ENCODE measurements at places on chromosomes 12 and 14.

DNA sequence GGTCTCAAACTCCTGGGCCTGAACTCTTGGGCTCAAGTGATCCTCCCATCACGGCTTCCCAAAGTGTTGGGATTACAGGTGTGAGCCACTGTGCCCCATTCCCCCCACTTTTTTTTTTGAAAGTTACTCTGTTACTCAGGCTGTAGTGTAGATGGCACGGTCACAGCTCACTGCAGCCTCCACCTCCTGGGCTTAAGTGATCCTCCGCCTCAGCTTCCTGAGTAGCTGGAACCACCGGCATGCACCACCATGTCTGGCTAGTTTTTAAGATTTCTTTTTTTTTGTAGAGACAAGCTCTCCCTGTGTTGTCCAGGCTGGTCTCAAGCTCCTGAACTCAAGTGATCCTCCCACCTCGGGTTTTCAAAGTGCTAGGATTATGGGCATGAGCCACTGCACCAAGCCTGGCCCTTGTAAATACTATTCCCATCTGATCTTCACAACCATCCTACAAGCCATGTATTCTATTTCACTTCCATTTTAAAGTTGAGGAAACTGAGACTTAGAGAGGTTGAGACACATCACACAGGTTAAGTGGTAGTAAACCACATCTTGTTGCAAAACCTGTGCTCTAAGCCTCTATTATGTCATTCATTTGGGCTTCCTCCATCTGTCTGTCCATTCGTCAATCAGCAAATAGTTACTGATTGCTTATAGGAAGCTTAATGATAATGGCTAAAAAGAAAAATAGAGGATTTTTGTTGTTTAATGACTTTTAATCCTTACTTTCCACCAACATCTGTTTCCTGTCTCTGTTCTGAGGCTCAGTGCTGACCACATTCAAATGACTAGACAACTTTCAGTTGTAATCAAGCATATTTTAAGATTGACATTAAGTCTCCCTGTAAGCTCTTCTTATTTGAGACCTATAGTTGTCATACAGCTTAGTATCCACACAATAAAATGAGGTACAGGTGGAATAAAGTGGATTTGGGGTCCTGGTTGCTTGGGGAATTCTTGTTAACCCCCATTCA is 9.2 kb downstream of the ASCL4 start:
- peak; percentile 71 for DNase-seq

- no peak for DNase-seq
These were observed 26.2 kb upstream of the TRIM9 start for GRCh38 chr14:51121096-51121495.

- peak; percentile 92 for DNase-seq
These were observed 3.7 kb upstream of the NECAP1 start for GRCh38 chr12:8078398-8078797.

DNA sequence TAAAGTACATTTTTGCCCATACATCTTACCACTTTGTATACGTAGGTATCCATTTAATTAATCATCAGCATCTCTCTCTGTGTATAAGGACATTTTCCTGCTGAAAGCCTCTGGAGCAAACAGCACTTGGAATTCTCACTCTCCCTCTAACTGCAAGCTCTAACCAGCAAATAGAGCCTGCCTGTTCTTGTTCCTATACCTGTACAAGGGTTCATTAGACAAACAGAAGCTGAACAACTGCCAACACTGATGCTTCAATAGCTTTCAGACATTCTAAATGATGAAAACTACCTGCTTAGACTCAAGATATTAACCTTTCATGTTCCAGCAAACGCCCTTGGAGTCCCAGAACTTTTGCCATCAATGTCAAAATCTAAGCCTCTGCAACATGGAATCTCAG is 98.0 kb downstream of the KCNH5 start:
- no peak for DNase-seq

- DNase-seq: no peak
These were observed 254.1 kb downstream of the NRXN3 start for GRCh38 chr14:78424311-78424710.

GRCh38 chr12:32021346-32021773 is 62.1 kb downstream of the RESF1 start:
- no peak for DNase-seq

DNA sequence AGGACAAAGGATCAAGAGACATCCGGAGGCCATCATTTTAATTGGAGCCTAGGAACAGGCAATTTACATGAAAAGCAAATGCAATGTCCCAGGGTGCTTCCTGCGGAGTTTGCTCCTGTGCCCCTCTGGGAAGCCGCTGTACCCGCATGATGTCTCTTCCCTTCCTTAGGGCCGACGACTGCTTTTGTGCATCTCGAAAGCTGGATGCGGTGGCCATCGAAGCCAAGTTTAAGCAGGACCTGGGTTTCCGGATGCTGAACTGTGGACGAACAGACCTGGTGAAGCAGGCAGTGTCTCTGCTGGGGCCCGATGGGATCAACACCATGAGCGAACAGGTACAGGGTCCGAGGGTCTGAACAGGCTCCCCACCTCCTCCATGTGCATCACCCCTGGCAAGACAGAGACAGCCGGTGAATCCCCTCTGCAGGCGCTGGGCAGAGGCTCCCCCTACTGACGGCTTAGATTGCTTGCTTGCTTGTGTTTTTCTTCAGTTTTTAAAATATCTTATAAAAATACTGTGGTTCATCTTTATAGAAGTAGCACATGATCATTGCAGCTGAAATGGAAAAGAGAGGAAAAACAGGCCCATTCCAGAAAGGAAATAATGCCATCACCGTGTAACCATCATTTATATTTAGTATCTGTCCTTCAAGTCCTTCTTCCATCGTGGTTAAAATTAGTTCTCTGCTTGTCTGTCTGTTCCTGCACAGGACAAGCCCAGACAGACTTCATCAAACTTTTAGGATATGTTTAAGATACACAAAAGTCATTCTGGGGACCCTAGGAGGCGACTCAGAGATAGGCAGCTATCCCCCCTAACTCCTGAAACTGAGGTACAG is 75.4 kb upstream of the PWP1 start:
- DNase-seq: peak; percentile 39

GRCh38 chr12:54195737-54196347 is 7.1 kb upstream of the SMUG1 start:
- DNase-seq: peak; percentile 89

GRCh38 chr12:125137766-125138344 is 72.6 kb downstream of the AACS start:
- DNase-seq: no peak

- DNase-seq: no peak
These were observed 13.9 kb downstream of the FBXO34 start for GRCh38 chr14:55285048-55285652.

DNA sequence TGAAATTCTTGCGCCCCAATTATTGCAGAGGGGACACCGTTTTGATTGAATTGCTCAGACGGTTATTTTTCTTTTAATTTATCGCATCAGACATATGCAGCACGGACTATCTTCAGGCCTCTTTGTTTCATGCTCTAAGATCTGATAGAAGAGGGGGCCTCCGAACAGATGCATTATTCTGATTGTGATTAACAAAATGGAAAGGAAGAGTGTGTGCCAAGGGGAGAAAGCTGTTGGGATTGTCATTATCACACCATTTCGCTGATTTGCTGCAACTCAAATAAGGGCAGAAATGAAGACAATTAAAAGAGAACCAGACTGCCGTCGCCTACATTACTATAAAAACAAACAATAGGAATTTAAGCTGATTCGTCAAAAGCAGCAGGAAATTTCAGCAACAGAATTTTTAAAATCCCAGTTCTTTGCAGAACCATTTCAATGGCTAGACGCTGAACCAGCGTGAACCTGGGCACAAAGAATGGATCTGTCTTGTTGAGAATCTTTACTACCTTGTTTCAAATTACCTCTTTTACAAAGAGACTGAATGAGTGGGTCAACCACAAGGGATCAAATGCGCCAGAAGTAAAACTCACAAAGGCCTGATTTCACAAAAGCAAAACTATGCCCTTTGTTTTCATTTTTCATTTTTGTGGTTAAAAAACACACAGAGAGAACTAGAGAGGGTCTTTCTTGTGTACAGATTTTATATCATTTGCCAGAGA is 30.6 kb downstream of the TMEM132D start:
- no peak for DNase-seq

GRCh38 chr12:25347716-25348592 is 97.2 kb upstream of the KRAS start:
- no peak for DNase-seq

DNA sequence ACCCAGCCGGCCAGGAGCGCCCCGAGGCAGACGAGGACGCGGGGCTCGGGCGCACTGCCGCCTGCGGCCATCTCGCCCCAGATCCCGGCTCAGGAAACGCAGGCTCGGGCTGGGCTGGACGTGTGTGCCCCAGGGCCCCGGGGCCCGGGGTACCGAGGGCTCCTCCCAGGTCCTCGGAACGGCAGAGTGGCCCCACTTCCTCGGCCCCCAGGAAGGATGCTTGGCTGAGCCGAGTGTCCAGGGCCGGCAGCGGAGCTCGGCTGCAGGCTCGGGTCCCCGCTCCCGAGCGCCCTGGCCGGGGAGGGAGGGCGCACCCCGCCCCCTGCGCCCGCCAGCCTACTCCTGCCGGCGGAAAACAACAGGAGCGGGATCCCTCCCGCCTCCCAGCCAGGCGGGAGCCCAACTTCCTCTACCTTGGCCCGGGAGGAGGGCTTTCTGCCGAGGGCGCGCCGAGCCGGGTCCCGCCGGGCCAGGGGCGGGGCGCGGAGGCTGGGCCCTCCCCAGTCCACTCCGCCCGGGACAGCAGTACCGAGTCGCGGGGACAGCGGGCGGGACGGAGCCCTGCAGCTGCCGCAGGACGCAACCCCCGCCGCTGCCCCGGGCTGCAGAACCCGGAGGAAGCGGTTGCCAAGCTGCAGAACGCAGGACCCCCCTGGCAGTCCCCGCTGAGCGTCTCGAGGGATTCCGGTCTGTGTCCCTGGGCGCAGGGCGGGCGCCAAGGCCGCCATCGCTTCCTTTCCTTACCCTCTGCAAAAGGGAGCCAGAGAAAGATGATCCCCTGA is at the start of gene VSIG10:
VSIG10 (minus strand) TSS at position 411 of the 782 bp plus-strand sequence; CDS start at position 71, 340 bp downstream.
- DNase-seq: peak; percentile 62

DNA sequence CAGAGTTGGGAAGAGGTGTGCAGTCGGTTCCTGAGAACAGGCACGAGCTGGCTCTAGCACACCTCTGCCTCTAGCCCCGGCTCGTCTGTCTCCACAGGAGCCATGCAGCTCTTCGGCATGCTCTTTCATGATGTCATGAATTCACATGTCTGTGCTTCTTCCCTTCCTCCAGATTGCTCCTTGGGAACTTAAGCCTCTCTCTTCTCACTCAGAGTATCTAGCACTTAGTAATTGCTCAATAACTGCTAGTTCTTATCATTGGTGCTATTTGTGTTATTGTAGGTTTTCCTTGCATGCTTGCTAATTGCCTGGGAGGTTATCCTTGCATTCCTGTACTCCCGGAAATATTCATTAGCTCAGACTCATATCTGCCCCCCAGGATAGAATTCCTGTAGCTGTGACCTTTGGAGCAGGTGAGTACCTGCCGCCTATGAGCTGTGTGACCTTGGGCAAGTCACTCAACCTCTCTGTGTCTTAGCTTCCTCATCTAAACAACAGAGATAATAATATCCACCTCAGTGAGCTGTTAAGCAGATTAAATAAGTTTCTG is 19.5 kb downstream of the FAM181A start:
- no peak for DNase-seq

- DNase-seq: peak; percentile 38
These were observed 111.5 kb downstream of the SRGAP1 start for GRCh38 chr12:63955831-63956666.

DNA sequence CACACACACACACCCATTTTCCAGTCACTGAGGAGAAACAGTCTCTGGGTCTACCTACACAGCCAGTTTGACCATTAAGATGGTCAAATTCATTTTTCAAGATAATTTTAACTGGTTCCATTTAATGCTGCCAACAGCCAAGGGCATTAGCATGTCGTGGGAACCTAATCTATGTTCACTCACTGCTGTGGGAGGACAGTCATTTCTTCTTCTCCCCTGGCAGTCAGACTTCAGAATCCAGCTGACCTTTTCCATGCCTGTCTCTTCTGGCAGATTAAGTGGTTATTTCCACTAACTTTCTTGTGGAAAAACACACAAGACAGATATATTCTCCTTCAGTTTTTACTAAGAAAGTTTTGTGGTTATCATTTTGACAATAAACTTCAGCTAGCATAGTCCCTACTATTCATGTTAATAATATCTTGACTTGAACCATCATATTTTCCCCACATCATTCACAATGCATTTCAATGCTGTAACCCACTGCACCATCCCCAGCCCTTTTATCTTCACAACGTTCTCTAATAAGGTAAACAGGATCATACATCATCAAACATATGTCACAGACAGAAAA is 82.2 kb downstream of the DAD1 start:
- no peak for DNase-seq

- DNase-seq: no peak
These were observed 379.1 kb downstream of the NELL2 start for GRCh38 chr12:44497044-44497443.

DNA sequence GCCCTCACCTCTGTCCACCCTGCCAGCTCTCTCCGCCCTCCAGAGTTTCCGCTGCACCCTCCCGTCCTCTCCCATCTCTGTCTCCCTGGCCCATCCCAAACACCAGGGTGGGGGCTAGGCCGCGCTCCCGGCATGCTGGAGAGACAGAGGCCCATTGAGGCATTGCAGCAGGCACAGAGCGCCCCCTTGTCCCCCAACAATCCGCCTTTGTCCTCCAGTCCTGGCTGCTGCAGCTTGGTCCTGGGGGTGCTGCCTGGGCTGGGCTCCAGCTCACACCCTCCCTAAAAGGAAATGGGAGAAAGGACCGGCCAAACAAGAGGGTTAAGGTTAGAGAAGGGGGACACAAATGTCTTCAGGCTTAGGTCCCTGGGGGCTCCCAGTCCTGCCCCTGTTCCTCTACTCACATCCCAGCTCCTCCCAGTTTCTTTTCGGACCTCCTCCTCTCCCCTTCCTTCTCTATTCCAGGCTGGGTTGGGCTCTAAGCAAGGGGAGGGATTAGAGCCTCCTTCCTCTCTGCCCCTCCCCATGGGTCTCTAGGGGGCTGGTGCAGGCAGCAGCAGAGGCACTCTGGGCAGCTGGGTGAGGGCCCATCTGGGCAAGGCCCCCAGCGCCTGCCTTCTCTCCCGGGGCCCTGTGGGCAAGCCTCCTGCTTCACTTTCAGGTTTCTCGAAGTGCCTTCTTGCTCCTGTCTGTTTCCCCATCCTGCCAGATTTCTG is at the start of gene CMTM5:
CMTM5 (plus strand) TSS at position 565 of the 716 bp plus-strand sequence. CDS start 206 bp downstream, outside the sequence.
- no peak for DNase-seq

DNA sequence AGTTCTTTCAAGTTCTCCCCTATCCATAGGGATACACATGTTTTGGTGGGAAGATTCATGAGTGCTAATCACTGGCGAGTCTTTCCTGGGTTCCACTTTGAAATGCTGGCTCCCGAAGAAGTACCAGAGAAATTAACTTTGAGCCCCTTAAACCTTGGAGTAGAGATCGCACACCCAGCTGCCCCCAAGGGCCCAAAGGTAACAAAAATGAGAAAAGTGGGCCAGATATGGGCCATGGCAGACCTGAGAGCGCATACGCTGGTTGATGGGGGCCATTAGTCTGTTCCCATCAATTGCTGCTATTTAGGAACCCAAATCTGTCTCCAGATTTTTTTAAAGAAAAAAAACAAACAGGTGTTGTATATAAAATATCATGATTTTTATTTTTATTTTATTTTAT is 2.1 kb downstream of the GSTZ1 start:
- no peak for DNase-seq
